Epithelial cell of umbilical artery (primary cell): ENCODE measurements at places on chromosomes 5 and 9. TPM values are rescaled to one million over a fixed set of nuclear protein-coding genes. Genes with fewer than 3 reads are reported as not detected.

The SPATA31D4 gene
- total RNA-seq: not detected in 2 replicates

The C8G gene
- total RNA-seq: not detected in 2 replicates

The OLFML2A gene
- total RNA-seq: 0.30 and 0.32 TPM in 2 replicates

The PCDHA12 gene
- not detected in 2 replicates for total RNA-seq

The GFI1B gene
- not detected in 2 replicates for total RNA-seq

The OR1J2 gene
- total RNA-seq: not detected in 2 replicates

The PCDHGB4 gene
- 4.9 and 10.1 TPM in 2 replicates for total RNA-seq

The HAPLN1 gene
- under 0.01 and 4.7 TPM in 2 replicates for total RNA-seq

The IFNA2 gene
- not detected in 2 replicates for total RNA-seq

The ECPAS gene
- total RNA-seq: 69.6 and 80.9 TPM in 2 replicates

The SPINK4 gene
- not detected in 2 replicates for total RNA-seq

The ADAMTS19 gene
- total RNA-seq: not detected in 2 replicates
